CD4-positive, alpha-beta T cell treated with Interleukin-10 for 1 hour (primary cell): ENCODE measurements at places on chromosomes 6 and 20.

GRCh38 chr6:169915769-169916550 lies 164.5 kb downstream of the ERMARD start:
- DNase-seq: no peak

- DNase-seq: peak; percentile 15
Measured at GRCh38 chr6:169725125-169726048, 1.1 kb upstream of the PHF10 start.

- DNase-seq: no peak
Measured at GRCh38 chr6:70414813-70415212, 1.5 kb downstream of the FAM135A start.

DNA sequence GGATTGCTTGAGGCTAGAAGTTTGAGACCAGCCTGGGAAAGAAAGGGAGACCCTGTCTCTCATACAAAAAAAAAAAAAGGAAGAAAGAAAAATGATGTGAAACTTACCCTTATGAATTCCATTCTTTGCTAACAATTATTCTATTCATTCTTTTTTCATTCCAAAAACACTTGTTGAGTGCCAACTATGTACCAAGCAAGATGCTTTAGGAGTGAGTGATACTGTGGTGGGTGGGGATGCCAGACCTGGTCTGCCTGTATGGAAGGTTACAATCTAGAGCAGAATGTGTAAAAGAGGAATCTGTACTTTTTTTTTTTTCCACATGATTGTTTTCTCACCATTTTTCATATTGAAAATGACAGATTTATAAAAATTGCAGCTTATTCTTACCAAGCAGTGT lies 73.8 kb upstream of the TULP1 start:
- no peak for DNase-seq

DNA sequence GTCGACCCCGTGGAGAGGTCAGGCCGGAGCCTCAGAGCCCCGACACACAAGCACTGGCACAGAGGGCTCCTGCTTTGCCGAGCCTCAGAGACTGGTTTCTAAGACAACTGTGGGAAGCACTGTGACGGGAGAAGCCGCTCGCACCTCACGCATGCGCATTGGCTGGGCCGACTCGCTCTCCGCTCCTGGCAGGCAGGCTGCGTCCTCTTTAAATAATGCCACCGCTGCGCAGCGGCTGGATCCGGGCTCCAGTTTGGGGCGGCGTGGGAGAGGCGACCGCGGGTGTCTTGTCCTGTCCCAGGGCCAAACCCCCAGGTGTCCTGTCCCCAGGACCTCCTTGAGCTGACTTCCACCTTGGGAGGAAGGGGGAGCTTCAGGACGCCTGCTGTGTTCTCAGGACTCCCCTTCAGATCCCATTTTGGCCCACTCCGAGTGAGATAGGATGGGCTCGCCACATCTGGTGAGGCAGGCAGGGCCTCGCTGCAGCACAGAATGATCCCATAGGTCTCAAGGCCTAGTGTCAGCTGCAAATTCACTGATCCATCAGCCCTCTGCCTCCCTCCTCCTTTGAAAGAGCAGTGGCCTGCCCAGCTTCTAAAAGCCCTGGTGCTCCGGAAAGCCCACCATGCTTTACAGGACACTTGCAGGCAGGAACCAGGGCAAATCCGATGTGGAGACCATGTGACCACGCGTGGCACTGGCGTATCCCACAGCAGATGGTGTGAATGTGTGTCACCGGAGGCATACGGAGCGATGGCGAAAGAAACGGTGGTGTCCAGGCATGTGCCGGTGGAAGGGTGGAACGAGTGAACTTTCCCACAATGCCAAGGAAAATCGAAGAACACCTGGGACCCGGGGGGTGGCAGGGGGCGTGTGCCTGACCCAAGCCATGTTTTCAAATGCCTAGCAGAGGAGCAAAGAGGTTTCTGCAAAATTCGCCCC lies 169.3 kb upstream of the ZNF337 start:
- DNase-seq: peak; percentile 75

GRCh38 chr20:57698116-57698866 lies 11.5 kb downstream of the PMEPA1 start:
- no peak for DNase-seq

DNA sequence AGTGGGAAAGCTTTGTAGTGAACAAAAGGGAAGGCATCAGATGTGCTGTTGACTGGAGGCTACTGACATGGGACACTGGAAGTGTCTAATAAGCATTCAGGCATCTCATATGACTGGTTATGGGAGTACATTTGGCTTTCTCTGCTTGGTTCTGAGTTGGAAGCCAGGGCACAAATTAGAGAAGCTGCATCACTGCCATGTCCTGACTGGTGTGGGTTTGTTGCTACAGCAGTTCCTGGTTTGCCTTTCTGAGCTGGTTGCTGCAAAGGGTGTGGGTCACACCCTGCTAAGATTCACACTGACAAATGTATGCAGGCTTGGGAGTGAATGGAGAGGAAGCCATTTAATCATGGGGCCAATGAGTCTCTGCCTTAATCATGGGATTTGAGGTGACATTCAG lies 36.2 kb upstream of the NANP start:
- no peak for DNase-seq

- no peak for DNase-seq
Measured at GRCh38 chr6:27940766-27941165, 16.3 kb upstream of the OR2B6 start.

GRCh38 chr20:6074145-6074561 lies 20.3 kb upstream of the LRRN4 start:
- DNase-seq: peak; percentile 25

- peak; percentile 53 for DNase-seq
Measured at GRCh38 chr6:89970609-89971337, 76.5 kb downstream of the GJA10 start.

DNA sequence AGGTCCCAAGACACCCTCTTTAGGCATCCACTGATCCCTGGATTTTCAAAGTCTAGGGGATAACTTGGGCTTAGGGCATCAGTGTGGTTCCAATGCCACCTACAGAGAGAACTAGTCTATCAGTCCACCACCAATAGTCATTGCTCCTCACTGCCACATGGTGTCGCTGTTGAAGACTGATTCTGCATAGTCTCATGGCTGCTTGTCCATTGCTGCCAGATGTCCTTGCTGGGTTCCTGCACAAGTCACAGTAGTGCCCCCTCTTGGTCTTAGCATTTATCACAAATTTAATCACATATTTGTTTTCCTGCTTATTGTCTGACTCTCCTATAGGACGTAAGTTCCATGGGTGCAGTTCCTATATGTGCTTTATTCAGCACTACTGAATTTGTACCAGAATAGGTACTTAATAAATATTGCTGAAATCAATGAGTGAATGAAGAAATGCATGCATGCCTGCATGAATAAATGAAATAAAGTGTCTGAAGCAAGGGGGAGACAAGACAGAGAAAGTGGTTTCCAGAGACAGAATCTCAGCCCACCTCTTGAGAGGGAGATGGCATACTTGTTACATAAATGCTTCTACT lies 45.9 kb upstream of the RALY start:
- DNase-seq: peak; percentile 52

- DNase-seq: no peak
Measured at GRCh38 chr20:41418031-41418430, 51.4 kb upstream of the EMILIN3 start.

DNA sequence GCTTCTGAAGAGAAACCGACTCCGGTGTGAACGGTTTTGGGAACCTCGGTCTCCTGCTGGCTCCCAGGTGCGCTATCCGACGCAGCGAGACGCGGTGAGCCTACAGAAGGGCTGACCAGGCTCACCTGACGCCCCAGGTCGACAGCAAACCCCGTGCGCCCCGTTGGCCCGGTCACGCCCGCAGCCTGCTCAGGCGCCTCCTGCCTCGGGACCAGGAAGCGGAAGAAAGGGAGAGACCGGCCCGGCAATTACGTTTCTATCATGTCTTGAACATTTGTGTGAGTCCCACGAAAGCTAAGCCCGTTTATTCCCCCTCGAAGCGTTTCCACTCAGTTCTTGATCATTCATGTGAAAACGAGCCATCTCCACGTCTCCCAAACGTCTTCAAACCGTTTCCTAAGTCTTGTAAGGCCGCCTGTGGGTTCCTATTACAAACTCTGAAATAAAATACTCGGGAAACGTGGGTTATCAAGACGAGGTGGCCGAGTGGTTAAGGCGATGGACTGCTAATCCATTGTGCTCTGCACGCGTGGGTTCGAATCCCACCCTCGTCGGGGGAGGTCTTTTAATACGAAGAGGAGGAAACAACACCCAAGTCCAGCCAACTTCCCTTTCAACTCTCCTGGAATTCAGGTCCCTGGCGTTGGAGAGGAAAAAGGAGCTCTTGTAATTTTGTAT lies 150.5 kb upstream of the PRSS16 start:
- peak; percentile 26 for DNase-seq

DNA sequence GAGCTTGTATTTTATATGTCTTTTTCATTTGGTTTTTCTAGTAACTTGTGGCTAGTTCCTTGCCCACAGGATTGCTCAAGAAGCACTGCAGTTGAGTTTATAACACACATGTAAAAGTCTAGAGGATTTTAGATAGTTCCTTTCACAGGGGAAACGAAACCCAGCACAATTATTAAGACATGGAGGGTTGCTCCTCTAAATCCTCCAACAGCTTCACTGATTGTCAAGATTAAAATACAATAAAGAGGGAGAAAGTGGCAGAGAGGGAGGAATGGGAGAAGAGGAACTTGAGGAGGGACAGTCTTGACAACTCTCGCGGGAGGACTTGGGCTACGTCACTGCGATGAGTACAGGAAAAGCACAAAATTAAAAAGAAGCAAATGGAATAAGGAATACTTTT lies 9.7 kb upstream of the TBC1D7 start:
- no peak for DNase-seq

DNA sequence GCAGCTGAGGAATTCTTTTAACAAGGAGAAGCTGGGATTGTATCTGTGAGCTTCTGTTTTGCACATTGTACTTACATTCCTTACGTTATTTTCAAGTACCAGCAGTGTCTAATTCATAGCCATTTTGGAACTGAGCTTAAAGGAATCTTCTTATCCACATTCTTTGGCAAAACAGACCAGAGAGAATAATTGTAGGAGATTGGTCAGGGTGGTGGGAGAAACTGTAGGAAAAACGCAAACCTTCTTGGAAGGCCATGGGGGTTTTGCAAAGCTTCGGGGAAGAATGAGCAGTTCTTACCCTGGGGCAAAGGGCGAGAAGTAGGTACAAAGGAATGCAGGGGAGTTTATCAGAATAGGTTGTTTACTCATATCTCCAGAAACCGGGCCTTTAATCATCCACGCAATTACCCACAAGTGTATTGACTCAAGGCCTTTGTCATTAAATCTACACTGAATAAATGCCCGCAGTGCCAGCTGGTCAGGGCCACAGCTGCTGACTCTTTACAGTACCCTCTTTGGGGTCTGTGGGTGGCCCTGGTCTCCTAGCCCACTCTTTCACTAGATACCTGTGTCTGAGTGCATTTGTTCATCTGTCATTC lies 39.6 kb upstream of the SPTLC3 start:
- no peak for DNase-seq

DNA sequence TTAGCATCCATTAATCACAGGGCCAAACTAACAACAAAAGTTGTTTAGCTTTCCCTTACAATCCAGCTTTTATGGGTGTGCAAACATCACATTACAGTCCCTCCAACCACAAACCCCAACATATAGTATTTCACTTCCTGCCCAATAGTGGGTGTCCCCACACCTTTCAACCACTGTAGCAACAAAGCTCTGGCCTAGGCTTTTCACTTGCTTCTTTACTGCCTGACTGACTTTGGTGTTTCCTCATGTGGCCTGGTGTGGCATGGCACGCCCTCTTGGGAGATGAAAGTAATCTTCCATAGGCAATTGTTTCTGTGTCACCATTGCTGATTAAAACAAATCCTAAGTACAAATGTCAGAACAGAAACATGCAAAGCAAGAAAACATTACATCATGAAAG lies 46.3 kb downstream of the MCM8 start:
- DNase-seq: peak; percentile 70

- no peak for DNase-seq
Measured at GRCh38 chr20:21286775-21287174, 16.4 kb upstream of the XRN2 start.

DNA sequence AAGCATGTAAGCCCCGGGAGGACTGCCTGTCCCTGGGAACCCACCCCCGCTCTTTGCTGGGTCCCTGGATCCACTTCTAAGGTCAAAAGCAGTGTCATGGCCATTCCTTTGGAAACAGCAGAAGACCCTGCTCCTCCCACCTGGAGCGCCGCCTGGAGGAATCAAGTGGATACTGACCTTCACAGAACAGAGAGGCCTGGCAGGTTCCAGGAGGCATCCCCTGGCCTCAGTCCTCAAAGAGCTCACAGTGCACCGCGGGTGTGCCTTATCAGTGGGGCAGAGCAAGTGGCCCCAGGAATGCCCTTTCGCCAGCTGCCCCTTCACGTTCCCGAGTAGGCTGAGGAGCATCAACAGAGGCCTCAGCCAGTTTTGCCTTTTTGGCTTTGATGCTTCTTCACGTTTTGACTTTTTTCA lies 11.1 kb upstream of the SLC4A11 start:
- DNase-seq: no peak

DNA sequence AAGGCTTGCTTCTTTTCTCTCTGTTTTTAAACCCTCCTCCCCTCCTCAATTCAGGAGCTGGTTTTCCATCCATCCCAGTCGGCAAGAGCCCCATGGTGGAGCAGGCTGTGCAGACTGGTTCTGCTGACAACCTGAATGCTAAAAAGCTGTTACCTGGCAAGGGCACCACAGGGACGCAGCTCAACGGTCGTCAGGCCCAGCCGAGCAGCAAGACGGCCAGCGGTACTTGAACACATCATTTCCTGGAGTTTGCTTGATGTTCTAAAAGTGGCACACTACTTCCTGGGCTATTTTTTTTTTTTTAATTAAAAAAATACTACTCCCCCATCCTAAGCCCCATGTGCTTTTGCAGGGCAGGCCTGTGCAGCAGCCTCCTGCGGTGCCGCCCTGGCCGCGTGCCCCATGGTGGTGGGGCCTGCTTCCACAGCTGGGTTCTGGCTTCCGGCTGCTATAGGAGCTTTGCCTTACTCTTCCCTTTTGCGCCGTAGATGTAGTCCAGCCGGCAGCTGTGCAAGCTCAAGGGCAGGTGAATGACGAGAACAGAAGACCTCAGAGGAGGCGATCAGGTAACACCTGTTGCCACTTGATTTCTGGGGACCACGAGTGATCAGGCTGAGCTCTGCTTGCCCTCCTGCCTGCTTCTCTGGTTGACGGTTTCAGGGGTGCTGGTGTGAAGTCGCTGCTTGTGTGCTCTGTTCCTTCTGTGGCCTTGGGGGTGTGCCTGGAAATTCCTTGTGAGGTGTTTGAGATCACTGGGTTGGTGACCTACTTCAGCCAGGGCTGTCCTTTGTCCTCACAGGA lies 7.7 kb downstream of the LSM14B start:
- no peak for DNase-seq

GRCh38 chr6:49570474-49571079 lies 20.1 kb downstream of the C6orf141 start:
- DNase-seq: no peak

DNA sequence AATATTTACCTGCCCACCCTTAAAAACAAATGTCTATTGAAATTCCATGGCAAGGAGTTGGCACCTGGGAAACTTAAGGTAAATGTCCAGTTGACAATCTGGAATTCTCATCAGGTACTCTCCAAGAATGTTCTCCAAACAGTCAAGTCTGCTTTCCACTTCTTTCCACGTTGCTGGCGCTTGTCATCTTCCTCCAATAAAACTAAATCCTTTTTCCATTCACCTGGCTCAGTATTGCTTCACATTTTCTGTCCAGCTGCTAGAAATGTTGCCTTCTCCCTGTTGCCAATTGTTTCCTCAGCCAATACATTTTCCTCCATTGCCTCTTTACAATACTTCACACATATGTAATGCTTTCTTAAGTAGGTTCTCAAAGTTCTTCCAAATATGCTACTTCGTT lies 1288.1 kb upstream of the MAP3K7 start:
- DNase-seq: no peak

- peak; percentile 77 for DNase-seq
Measured at GRCh38 chr6:158803733-158804143, 15.4 kb downstream of the EZR start.

- DNase-seq: no peak
Measured at GRCh38 chr6:24016857-24017256, 109.2 kb upstream of the NRSN1 start.
